CMK (cell line): ENCODE measurements at places on chromosomes 11 and 22.

- peak; percentile 4 for DNase-seq
These were observed 1075.3 kb downstream of the TBC1D22A start for GRCh38 chr22:47837703-47838102.

- DNase-seq = no peak
These were observed 266.0 kb upstream of the MTNR1B start for GRCh38 chr11:92703449-92703830.

DNA sequence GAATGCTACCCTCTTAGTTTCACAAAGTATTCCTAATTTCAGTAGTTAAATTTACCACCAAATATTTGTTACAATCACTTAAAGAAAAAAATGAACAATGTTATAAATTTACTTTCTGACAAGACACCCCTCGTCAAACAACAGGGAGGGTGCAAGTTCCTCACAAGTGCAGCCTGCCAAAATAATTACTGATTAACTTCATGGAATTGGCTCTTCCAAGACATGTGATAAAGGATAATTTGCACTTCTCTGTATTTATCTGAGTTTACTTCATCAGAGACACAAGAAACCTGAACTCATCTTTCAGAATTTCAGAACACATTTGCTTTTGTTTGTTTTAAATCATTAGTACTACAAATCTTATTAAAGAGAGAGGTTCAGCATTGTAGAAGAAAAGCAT is 66.5 kb downstream of the LARGE2 start:
- DNase-seq = no peak

- no peak for DNase-seq
These were observed 348.3 kb upstream of the B3GAT1 start for GRCh38 chr11:134760299-134760698.

DNA sequence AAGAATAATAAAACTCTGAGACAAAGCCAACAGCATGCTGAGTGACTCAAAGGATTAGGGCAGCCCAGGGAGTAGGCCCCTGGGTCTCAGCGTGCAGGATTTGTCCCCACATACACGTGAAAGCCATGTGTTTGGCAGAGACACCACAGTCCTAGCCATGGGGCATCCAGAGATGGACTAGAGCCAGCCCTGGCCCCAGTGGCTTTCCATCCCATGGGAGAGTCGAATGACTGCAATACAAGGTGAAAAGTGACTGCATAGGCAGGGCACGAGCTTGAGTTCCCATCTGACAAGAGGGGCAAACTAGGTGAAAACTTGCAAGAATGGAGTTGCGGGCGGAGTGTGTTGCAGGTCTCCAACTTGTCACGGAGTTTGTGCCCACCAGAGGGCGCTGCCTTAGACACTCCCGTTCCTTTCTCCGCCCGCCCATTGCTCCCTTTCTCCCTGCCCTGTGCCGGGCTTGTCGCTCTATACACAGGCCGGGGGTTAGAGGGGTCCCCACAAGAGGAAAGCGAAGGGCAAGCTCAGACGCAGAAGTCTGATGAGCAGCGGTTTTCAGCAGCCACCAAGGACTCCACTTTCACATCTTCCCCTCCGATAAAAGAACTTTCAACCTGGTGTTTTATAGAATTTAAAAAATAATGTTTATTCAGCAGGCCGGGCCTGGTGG is 24.2 kb downstream of the TSKU start:
- DNase-seq = peak; percentile 68

DNA sequence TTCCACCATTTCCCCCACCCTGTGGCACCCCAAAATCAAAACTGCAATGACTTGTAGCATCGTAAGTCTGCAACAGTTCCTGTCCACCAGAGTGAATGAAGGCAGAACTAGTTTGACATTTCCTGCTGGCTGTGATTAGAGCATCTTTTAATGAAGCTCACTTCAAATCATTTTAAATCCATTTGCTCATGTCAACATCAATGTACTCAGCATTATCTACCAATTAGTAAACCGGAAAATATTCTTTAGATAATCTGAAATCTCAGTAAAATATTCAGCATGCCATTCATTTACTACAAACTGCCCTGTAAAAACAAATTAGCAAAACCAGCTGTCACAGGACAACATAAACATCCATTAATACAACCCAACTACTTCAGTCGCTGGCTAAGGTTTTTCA is 38.1 kb downstream of the CADM1 start:
- no peak for DNase-seq

- no peak for DNase-seq
These were observed 479 bp downstream of the ZNF280A start for GRCh38 chr22:22519591-22519990.

GRCh38 chr11:78079232-78080083 is at the start of gene NDUFC2:
NDUFC2 (minus strand) TSS chr11:78079862; CDS start chr11:78079744, 118 bp downstream.
- DNase-seq = peak; percentile 84

DNA sequence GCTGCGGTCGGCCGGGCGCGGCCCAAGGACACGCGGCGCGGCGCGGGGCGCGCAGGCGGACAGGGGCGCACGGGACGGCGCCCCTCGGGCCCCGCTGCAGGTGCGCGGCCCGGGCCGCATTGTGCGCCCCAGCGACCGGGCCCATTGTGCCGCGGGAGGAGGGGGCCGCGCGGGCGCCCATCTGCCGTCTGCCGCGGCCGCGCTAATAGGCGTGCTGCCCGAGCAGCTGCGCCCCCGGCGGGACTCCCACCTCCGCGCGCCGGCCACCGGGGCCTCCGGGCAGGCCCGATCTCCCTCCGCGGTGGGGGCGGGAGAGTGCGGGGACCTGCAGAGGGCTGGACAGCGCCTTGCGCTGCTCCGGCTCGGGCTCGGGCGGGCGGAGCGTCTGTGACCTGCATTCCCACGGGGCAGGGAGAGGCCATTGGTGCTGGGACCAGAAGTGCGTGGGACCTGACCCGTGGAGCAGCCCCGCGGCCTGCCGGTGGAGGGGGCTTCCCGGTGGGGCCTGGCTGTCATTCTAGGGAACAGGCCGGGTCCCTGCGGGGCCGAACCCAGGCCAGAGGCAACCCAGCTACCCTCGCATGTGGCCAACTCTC is 933 bp downstream of the BRSK2 start:
- DNase-seq = no peak

- DNase-seq = no peak
These were observed at the start of gene CEND1 for GRCh38 chr11:789943-790342. CEND1 (minus strand) TSS chr11:790090; CDS start chr11:788576, 1,514 bp downstream.

DNA sequence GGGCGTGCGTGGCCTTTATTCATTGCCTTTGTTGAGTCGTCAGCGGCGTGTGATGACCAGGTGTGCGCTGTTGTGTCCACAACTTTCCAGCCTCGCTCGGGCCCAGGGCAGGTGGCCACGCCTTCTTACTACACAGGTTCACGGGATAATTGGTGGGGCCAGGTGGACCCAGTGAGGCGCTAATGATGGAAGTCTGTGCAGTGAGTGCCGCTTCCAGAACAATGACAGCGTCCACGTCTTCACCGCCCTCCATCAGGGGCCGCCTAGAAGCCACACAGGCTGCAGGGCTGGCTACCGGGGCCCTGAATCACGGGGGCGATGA is 1197.3 kb downstream of the BRD1 start:
- DNase-seq = no peak

DNA sequence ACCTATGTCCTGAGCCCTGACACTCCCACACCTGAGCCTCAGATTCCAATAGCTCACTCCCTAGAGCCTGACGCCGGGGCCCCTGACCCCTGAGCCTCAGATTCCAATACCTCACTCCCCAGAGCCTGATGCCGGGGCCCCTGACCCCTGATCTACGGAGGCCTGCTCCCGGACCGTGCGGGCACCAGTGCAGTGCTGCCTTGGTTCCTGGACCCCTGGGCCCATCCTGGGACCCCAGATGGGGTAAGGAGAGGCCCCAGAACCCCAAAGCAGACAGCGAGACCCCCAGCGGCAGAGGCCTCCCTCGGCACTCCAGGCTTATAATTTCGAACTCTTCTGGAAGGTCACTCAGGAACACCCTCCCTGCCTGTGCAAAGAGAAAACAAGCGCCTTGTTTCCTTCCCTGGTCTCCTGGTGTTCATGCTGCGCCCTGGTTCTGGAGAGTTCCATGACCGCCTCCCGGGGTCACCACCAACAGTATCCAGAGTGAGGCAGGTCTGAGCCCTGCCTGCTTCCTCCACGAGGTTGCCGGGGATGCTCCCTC is 7.5 kb downstream of the SUSD2 start:
- no peak for DNase-seq

DNA sequence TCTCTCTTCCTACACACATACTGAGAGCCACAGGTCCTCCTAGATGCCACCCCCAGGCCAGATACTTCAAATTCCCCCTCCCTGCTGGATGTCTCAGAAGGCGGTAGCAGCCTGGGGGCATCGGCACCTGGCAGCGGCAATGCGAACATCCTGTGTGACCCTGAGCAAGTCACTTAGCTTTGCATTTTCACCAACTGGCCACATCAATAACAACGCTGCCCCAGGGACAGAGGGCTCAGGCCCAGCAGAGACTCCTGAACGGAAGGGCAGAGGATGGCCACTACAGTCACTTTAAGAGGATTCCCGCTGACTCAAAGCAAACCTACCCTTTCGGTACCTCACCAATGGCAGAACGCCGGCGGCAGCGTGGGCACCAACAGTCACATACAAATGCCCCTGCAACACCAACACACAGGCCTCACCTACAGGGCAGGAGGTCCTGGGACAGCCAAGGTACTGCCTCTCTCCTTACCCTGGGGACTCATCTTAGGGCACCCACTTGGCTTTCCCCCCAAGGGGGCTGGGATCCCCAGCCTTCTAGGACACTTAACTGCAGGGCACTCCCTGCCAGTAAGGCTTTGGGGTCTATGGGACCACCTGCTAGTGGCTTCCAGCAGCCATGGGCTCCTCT is 1.6 kb downstream of the LMO1 start:
- no peak for DNase-seq

DNA sequence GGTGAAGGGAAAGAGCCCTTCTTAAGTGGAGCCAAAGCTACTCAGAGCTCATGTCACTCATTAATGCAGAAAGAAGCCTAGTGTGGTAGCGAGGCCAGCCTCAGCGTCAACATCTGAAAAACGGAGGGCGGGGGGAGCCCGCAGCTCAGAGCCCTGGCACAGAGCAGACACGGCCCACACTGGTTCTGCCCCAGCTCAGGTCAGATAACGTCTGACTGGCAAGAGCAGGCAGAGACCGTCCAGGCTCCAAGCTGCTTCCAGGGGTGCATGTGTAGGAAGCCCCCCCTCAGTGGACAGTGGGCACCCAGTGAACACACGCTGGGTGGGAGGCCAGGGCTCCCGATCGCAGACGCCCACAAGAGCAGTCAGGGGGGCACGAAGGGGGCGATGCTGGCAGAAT is 100.8 kb downstream of the SHANK2 start:
- no peak for DNase-seq

DNA sequence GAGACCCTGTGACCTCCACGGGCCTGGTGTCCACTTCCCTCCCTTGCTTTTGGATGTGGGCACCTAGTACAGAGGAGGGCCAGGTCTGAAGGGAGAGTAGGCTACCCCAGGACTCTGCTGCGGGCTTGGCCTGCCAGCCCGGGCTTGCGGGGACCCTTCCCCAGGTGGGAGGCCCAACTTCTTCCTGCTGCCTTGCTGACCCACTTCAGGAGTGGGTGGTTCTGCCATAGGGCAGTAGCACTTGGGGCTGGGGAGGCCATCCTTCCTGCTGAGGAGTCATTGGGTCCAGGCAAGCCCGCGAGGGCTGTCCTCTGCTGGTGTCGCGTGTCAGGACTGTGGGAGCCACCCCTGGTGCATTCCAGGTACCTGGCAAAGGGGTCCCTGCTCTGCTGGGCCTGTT is 1250.0 kb downstream of the BRD1 start:
- DNase-seq = no peak

DNA sequence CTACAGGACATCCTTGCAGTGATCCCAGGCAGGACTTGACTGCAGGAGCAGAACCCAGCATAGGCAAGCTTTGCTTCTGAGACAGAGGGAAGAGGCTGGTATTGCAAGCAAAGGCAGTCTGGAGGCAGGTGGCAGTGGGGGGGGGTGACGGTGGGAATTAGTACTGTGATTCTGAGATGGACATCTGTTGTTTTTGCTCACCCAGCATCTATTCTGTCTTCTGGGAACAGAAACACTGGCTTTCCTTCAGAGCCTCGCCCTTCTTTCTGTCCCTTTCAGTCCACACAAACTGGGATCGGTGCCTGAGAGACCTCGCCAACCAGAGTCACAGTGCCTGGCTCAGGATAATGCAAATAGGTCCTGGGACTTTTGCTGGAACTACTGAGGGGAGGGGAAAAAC is 31.2 kb upstream of the RASL10A start:
- DNase-seq = no peak

GRCh38 chr11:85831050-85831449 is 20.1 kb upstream of the SYTL2 start:
- no peak for DNase-seq

- no peak for DNase-seq
These were observed 170.6 kb upstream of the SOX6 start for GRCh38 chr11:16526947-16527346.

DNA sequence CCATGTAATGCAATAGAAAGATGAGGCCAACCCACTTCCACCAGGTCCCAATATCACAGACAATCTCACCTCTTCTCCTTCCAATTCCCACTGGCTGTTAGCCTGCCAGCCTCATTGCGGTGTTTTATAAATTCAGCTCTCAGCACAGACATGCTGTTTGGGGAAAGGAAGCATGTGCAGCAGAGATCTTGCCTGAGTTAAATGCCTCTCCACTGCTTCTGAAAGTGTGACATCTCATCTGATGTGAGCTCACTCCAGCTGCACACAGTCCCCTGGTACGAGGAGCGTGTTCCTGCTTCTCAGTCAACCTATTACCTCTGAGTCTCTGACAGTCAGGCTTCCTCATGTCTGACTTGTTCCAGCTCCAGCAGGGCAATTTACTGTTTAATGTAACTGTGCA is 122.7 kb upstream of the GUCY1A2 start:
- no peak for DNase-seq

DNA sequence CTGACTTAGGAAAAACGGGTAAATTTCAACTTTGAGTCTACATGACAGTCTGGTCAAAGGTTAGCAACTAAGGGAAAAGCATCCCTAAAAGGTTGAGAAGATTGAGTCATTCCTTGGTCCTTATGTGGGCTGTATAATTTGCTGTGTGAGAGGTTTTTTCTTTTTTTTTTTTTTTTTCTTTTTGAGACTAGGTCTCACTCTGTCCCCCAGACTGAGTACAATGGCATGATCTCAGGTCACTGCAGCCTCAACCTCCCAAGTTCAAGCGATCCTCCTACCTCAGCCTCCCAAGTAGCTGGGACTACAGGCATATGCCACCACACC is 101.4 kb downstream of the MRTFA start:
- DNase-seq = no peak

DNA sequence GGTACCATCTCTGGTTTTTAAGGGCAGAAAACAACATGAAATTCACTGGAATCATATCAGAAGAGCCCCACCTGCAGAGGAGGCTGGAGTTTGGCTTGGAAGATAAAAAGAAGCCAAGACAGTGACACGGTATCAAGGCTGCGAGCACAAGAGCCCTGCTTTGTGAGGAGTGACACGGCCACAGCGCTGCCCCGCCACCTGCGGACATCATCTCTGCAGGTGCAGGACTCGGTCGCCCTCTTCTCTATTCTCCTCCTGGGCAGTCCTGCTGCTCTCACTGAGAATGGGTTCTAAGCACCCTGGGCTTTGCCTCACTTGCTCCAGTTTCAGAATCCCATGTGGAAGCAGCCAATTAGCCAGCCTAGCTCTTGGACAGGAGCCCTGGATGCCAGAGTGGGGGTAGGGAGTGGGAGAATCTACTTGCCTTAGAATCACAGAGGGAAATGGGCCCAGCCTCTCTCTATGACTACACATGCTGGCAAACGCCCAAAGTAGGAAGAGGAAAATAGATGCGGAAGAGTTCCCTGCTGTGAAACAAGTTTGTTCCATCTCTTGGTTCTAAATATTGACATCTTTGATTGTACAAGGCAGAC is 17.1 kb downstream of the APOL4 start:
- DNase-seq = no peak

- DNase-seq = no peak
These were observed 51.4 kb upstream of the CRTAM start for GRCh38 chr11:122786896-122787295.
